ENCODE measurements at places on chromosomes 4 and X. TPM values are rescaled to one million over a fixed set of nuclear protein-coding genes. Genes with fewer than 3 reads are reported as not detected.

- peak; percentile 94 for DNase-seq
- H3K4me3 ChIP-seq: peak overlapping the region; percentile 52
- H3K36me3 ChIP-seq: no peaks in the 10 kb centered on the region
- no peaks in the 10 kb centered on the region for H3K4me1 ChIP-seq
- H3K27me3 ChIP-seq: no peaks in the 10 kb centered on the region
Measured at GRCh38 chrX:49053223-49054072, 5.4 kb upstream of the CCDC120 start.

GRCh38 chr4:38154681-38155588, 194.7 kb downstream of the PTTG2 start:
- no peak overlapping the region for H3K4me3 ChIP-seq
- H3K27me3 ChIP-seq: no peaks in the 10 kb centered on the region
- no peaks in the 10 kb centered on the region for H3K36me3 ChIP-seq

GRCh38 chrX:15834827-15835595, 19.6 kb downstream of the AP1S2 start:
- H3K36me3 ChIP-seq: no peaks in the 10 kb centered on the region
- no peak for DNase-seq
- H3K27me3 ChIP-seq: no peaks in the 10 kb centered on the region
- H3K27ac ChIP-seq: no peak overlapping the region
- H3K4me1 ChIP-seq: no peaks in the 10 kb centered on the region

- H3K4me1 ChIP-seq: no peaks in the 10 kb centered on the region
- no peaks in the 10 kb centered on the region for H3K36me3 ChIP-seq
- no peak for DNase-seq
- H3K27ac ChIP-seq: no peak overlapping the region
Measured at GRCh38 chrX:20547611-20548051, 280.9 kb upstream of the RPS6KA3 start.

DNA sequence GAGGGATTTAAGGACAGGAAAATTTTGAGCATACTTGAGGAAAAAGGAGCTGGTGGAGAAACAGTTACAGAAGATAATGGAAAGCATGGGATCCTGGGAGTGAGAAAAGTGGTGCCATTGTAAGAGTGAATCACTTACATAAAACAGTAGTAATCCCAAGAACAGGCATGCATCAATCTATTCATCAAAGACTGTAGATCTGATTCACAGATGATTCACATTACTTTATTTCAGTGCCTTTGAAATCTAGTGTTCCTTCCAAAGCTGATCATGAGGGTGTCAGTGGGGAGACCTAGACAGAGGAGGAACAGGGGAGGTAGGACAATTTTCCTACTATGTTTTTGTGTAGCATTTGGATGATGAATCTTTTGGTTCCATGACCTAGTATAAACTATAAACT, 102.7 kb downstream of the TAB3 start:
- H3K4me3 ChIP-seq: no peak overlapping the region
- H3K4me1 ChIP-seq: no peaks in the 10 kb centered on the region
- no peak for DNase-seq
- no peak overlapping the region for H3K27ac ChIP-seq

DNA sequence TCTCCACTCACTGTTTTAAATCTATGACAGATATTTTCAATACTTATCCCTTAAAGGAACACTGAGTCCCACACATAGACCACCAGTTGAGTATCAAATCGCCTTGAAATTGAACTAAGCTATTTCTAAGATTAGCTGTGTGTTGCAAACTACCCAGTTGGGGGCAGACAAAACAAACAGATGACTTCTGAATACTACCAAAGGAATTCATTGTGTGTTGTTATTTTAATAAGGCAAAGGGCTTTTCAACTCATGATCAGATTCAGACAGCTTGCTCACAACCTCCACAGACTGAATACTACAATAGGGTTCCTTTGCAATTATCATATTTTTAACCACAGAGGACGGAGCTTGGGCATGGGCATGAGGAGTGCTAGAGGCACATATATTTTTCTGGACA, 283.0 kb upstream of the GPC4 start:
- H3K4me1 ChIP-seq: no peaks in the 10 kb centered on the region
- no peak for DNase-seq
- H3K36me3 ChIP-seq: no peaks in the 10 kb centered on the region
- no peak overlapping the region for H3K27ac ChIP-seq
- no peak overlapping the region for H3K4me3 ChIP-seq
- H3K27me3 ChIP-seq: no peaks in the 10 kb centered on the region

- no peak overlapping the region for H3K4me3 ChIP-seq
- H3K27me3 ChIP-seq: no peaks in the 10 kb centered on the region
- no peaks in the 10 kb centered on the region for H3K36me3 ChIP-seq
- no peak for DNase-seq
Measured at GRCh38 chrX:151825007-151825406, 87.7 kb upstream of the MAGEA4 start.

DNA sequence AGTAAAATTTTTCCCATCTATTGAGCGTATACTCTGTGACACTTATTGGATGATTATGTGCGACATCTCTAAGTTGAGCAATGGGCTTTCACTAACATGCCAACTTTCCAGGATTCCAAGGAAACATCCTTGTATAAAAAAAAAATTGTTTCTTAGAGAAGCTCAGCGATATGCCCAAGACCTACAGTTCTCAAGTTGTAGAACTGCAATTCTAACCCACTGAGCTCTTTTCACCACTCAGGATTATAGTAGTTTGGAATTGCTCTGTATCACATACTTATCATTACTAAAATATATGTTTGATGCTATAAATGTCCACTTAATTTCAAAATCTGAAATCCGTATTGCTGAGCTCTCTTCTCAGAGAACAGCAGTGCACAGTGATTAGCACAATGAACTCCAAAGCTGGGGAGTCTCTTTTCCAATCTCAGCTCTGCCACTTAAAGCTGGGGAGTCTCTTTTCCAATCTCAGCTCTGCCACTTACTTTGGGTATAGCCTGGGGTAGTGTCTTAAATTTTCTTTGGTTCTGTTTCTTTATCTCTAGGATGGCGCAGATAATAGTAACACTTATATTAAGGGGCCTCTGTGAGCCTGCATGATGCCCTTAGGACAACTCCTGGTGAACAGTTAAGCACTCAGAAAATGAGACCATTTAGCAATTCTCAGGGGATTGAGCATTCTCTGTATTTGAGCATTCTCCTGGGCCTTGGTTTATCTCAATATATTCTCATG, 1722.2 kb upstream of the AGA start:
- no peak overlapping the region for H3K4me3 ChIP-seq
- H3K36me3 ChIP-seq: no peaks in the 10 kb centered on the region
- DNase-seq: no peak
- no peaks in the 10 kb centered on the region for H3K27me3 ChIP-seq
- H3K27ac ChIP-seq: no peak overlapping the region

DNA sequence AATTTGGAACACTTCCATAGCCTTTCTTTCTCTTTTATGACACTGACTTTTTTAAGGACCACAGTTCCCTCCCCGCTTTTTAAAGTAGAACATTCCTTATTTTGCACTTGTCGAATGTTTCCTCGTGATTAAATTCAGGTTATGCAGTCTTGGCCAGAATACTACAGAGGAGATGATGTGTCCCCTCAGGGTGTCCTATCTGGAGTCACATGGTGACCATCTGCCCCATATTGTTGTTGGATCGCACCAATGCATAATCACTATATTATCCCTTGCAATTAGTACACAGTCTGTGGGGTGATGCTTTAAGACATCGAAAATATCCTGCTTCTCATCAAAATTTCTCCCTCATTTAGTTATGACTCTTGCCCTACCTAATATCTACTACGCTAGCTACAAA, 27.4 kb downstream of the WDFY3 start:
- no peak overlapping the region for H3K4me3 ChIP-seq
- H3K27me3 ChIP-seq: no peaks in the 10 kb centered on the region
- H3K4me1 ChIP-seq: peaks cover 10% of the 10 kb centered on the region
- H3K27ac ChIP-seq: no peak overlapping the region
- no peak for DNase-seq
- H3K36me3 ChIP-seq: no peaks in the 10 kb centered on the region

GRCh38 chr4:34196375-34196774, 2047.9 kb downstream of the ARAP2 start:
- H3K4me3 ChIP-seq: no peak overlapping the region
- no peaks in the 10 kb centered on the region for H3K36me3 ChIP-seq
- H3K27me3 ChIP-seq: no peaks in the 10 kb centered on the region
- H3K4me1 ChIP-seq: no peaks in the 10 kb centered on the region
- H3K27ac ChIP-seq: no peak overlapping the region

DNA sequence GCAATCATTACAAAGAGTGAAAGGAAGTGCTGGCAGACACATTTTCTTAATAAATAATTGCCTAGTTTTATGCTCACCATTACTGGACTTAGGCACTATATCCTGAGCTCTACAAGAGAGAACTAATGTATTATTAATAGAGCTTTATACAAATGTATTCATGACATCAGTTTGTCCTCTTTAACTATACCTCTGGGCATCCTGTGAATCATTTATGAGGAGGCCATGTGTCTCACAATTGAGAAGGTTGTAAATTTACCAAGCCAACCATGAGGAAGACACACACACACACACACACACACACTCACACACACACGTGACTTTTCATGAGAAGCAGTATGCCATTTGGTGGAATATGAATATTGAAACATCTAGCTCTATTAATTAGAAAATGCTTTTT, 728.2 kb downstream of the ARAP2 start:
- H3K4me1 ChIP-seq: no peaks in the 10 kb centered on the region
- no peak overlapping the region for H3K4me3 ChIP-seq
- H3K27me3 ChIP-seq: no peaks in the 10 kb centered on the region
- H3K27ac ChIP-seq: no peak overlapping the region
- H3K36me3 ChIP-seq: no peaks in the 10 kb centered on the region

DNA sequence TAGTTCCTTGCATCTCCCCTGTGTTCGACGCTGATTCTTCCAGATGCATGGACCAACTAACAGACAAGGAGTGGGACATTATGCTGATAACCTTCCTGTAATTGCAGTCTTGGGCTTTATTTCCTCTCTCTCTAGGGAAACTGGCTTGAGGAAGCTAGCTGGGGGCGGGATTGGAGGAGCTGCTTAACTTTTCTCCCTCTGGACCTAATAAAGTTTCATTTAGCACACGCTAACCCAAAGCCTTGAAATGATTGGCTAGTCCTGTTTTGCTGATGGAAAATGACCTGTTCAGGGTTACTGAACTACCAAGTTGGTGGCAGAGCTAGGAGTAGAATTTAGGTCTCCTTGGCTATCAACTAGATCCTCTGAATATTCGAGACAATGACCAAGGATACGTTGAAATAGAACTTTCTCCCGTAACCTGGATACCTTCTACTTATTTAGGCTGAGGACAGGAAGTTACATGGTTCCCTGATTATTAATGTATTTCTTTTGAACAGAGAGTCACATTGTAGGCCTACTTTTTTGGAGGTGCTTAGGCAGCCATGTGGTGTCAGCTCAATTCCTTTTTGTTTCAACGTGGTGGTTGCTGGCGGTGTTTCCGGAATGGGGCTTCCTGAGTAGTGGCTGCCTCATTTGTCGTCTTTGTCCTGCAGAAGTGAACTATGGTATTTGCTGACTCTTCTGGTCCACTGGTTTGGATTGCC, 2.0 kb downstream of the PGK1 start:
- no peak for DNase-seq
- peaks cover 16% of the 10 kb centered on the region for H3K4me1 ChIP-seq
- no peak overlapping the region for H3K4me3 ChIP-seq
- H3K27me3 ChIP-seq: no peaks in the 10 kb centered on the region

DNA sequence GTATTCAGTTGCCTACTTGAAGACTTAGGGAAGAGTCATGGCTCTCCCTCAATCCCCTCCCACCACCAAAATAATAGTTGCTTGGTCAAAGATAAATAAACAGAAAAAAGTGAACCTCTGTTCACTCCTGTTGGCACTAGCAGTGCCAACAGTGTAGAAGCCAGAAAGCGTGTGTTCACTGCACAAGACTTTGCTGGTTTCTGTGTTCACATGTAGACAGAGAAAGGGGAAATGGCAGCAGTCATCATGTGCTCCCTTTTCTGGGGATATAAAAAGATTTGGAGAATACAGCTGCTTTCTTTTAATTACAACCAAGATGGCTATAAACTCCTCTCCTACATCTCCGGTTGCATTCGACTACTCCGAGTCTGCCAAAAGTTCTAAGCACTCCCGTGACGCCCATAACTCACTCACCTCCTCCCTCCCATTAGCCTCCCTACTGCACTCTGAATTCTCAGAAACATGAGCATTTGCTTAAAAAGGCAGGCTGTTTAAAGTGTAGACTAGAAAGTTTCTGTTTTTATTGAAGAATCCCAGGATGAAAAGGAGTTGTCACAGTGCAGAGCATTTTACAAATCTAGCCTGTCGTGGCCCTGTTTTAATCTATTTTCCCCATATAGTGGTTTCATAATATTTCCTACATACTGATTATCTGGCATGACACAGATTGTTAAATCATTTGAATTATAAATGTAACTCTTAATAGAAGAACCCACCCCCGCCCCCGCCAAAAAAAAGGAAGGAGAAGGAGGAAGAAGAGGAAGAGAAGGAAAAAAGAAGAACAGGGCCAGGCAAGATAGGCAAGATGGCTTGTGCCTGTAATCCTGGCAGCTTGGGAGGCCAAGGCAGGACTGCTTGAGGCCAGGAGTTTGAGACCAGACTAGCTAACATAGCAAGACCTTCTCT, 16.7 kb downstream of the LGI2 start:
- H3K36me3 ChIP-seq: no peaks in the 10 kb centered on the region
- H3K27me3 ChIP-seq: no peaks in the 10 kb centered on the region
- no peak overlapping the region for H3K4me3 ChIP-seq

DNA sequence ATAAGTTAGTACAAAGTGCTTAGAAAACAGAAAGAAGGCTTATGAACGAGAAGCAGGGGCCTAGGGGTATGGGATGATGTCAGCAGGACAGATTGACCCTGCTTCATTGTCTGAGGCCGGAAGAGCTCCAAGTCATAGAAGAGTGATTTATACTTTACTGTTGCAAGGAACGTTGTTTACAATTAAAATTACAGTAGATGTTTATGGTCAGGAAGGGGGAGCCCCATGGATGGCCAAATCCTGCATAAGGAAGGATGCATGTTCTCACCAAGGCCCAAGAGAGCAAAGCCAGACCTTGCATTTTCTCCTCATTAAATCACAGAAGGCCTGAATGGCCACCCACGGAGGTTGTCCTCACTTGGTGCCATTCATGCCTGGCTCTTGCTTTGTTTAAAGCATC, 115.3 kb downstream of the LDB2 start:
- no peak overlapping the region for H3K4me3 ChIP-seq
- H3K36me3 ChIP-seq: no peaks in the 10 kb centered on the region
- H3K4me1 ChIP-seq: peaks cover 6% of the 10 kb centered on the region
- no peak for DNase-seq

GRCh38 chrX:15567886-15568616, 32.7 kb downstream of the ACE2 start:
- H3K27me3 ChIP-seq: no peaks in the 10 kb centered on the region
- DNase-seq: no peak
- no peak overlapping the region for H3K4me3 ChIP-seq

The TCP11X2 gene
- total RNA-seq: 0.39 TPM

The CWH43 gene
- total RNA-seq: not detected

The RHOH gene
- 5.5 TPM for total RNA-seq

The C4orf51 gene
- not detected for total RNA-seq

The SMIM10L2A gene
- 4.3 TPM for total RNA-seq

The AMTN gene
- not detected for total RNA-seq

The SHOX gene
- total RNA-seq: not detected

The SASH3 gene
- 60.3 TPM for total RNA-seq
